NCI-H187 treated with DMSO at 0.1 percent for 48 hours (cell line): ENCODE measurements at places on chromosomes 1 and 21.

- no peak for DNase-seq
These were observed 51.9 kb downstream of the DIPK1A start for GRCh38 chr1:92909321-92909720.

GRCh38 chr1:173946380-173946921, 29.3 kb upstream of the SERPINC1 start:
- no peak for DNase-seq

DNA sequence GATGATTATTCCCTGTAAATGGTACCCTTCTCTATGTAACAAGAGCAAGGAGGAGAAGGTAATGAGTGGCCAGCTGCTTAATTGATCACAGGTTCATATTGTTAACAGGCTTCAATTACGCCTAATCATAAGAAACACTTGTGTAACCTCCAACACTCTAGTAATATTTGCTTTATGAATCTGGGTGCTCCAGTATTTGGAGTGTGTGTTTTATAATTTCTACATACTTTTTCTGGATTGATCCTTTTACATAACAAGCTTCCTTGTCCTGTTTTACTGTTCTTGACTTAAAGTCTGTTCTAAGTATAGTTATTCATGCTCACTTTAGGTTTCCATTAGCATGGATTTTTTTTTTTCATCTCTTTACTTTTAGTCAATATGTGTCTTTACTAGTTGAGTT, 984.2 kb downstream of the AMY1C start:
- no peak for DNase-seq

DNA sequence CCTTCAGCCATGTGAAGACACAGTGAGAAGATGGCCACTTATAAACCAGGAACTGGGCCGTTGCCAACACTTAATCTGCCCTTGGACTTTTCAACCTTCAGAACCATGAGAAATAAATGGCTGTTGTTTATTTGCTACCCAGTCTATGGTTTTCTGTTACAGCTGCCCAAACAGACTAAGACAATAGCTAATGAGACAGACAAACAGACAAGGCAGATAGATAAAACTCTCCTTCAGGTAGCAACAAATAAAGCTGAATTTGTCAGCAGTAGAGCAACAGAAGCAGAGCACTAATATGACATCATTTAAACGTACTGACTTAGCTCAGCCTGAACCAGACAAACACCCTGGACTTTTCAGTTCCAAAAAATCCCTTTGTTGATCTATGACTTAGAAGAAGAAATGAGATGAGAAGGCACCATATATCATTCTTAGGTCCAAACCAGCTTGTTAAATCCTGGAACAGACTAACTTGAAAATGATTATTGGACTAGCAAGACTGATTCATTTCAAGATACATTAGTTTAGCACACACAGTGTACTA, 27.0 kb downstream of the ZZZ3 start:
- DNase-seq = no peak

- no peak for DNase-seq
These were observed 19.0 kb downstream of the KIAA0040 start for GRCh38 chr1:175173531-175173930.

DNA sequence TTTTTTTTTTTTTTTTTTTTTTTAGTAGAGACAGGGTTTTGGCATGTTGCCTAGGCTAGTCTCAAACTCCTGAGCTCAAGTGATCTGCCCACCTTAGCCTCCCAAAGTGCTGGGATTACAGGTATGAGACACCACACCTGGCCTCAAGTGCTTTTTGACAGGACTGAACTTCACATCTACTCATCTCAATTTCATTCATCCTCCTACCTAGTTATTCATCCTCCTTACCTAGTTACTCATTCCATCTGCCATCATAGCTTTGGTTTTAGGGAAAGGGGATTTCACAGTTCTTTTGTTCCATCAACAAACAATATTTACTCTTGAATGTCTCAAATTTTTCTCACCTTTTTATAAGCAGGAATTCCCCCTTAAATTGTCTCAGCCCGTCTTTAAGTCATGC, 38.6 kb upstream of the RALGPS2 start:
- DNase-seq = no peak

DNA sequence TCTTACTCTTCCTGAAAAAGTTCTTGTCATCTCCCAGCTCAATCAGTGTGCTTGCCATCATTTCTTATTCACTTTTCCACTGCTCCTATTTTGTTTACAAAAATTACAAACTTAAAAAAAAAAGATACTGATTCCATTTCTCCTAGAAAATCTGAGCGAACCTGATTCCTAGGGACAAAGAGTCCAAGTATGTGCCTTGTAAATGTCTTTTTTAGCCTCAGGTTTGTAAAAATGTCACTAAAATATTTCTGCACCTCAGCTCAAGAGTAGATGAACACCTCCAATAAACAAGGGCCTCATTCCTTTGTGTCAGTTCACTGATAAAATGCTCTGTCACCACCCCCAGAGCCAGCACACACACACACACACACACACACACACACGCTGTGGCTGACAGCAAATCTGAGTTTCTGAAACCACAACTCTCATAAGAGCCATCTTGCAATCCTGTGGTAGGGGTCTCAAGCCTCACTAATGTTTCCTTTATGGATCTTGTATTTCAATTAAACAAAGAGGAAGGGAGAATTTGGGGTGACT, 299.2 kb downstream of the PBX1 start:
- no peak for DNase-seq

- DNase-seq = no peak
These were observed 211.5 kb upstream of the USP24 start for GRCh38 chr1:55426619-55427018.

- no peak for DNase-seq
These were observed 91.7 kb downstream of the TTC3 start for GRCh38 chr21:37164742-37165141.

DNA sequence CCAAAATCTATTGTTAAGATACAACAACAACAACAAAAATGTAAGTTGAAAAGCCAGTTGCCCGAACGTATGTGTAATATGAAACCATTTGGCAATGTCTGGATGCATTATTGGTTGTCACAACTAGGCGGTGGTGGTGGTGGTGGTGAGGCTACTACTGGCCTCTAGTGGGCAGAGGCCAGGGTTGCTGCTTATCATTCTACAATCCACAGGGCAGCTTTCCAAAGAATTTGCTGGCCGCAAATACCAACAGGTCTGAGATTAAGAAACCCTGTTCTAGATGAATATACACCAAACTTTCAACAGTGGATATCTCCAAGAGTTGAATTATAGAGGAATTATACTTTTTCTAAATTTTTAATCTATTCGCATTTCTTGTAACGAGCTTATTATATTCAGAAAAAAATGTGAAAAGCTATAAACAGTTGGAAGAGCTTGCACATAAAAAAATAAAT, 26.8 kb upstream of the ZNF697 start:
- DNase-seq = no peak

DNA sequence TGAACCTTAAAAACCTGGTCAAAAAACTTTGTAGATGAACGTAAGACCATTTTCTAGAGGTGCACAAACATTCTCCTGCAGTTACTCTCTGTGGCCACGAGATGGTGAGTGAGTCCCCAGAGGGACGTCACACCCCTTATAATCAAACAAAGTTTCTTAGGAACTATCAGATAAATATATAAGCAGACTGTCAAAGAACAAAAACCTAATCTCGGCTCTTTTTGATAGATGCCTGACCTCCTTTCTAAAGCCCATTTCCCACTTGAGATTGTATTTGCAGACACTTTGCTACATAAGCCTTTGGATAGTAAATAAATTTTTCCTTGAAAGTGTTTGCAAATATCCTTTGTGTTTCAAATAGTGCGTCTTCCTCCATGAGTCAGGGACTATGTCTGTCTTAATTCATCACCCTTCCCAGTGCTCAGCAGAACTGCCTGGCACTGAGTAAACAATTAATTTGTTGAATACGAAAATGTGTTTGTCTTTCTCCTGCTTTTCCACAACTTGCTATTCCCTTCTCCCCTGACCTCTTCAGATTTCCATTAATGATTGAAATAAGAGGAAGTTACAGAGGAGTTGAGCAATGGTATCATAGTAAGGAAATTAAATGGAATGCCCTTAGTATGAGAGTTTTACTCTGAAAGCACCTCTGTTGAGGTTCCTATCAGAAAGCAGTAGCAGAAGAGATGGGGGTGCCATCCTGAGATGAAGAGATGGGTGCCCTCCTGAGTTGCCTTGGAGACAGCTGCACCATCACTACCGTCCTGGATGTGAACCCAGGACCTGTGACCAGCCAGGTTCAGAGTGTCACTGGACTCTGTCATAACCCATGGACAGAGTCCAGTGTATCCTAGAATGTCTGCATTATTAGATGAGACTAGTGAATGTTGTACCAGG, 57.8 kb upstream of the RAVER2 start:
- no peak for DNase-seq

DNA sequence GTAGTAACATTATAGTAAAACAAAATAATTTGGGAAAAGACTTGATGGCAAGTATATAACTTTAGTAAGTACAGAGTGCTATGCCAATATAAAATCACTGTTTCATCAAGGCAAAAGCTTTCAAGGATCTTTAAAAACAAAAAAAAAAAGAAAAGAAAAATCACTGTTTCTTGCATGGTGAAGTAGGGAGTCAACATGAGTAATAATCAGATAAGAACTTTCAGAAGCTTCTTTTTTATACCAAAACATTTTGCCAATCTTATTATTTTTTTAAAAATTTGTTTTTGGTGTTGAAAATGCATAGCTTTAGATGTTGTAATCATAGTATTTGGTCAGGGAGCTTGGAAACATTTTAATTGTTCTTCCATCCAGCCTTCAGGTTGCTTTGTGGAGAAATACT, 37.2 kb downstream of the CAMSAP2 start:
- DNase-seq = no peak

GRCh38 chr21:33115631-33116510, 45.9 kb downstream of the OLIG1 start:
- DNase-seq = no peak

DNA sequence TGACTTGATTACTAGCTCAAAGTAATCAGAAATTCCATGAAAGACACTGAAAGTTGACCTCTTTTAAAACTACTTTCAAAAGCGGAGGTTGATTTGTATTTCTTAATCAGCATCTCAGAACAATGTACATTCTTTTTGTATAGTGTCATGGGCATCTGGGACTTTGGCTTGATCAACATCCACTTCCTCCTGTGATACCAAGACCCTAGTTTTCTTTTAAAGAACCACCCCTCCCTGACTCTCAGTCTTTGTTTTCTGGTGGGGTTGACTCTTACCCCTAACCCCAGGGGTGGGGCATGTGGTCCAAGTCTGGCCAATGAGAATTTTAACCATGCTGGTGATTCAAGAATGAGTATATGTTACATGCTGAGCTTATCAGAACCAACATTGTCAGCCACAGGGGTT, 21.7 kb upstream of the IRF2BP2 start:
- no peak for DNase-seq

GRCh38 chr1:9861360-9861759, 37.6 kb upstream of the CLSTN1 start:
- DNase-seq = no peak

DNA sequence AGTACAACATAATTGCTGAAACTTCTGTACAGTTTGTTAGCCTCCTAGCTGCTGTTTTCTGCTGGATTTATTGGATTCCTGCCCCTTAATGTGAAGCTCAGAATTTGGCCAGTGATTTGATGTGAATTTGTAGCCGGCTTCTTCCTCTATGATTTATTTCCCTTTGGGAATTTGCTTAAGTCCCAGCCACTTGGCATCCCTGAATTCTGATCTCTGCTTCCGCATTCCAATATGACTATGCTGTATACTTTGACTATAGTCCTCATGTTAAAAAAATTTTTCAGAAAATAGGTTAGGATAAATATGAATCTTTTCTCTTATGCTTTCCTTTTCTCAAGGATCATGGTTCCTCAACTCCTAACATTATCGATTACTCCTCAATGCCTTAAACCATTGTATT, 12.4 kb upstream of the LRIF1 start:
- DNase-seq = no peak

- no peak for DNase-seq
These were observed 76.1 kb downstream of the PGM1 start for GRCh38 chr1:63669151-63669961.
